ENCODE measurements at places on chromosomes 5 and 9. TPM values are rescaled to one million over a fixed set of nuclear protein-coding genes. Genes with fewer than 3 reads are reported as not detected.

ITK gene
- 0.44 TPM for total RNA-seq

SPATA31D4 gene
- not detected for total RNA-seq

ENTPD8 gene
- 0.60 TPM for total RNA-seq

UGT3A1 gene
- total RNA-seq: 1.4 TPM

EQTN gene
- 1.2 TPM for total RNA-seq

PTTG1 gene
- total RNA-seq: 23.8 TPM

PDE6A gene
- total RNA-seq: 0.88 TPM

SLC1A1 gene
- 9.8 TPM for total RNA-seq

ORM2 gene
- not detected for total RNA-seq

RMRP gene
- 5,655 TPM for total RNA-seq

PLPP7 gene
- 15.3 TPM for total RNA-seq

OR1J2 gene
- total RNA-seq: not detected

PGM5 gene
- total RNA-seq: 61.8 TPM

SPINK13 gene
- total RNA-seq: not detected

CD74 gene
- 69.4 TPM for total RNA-seq

GABRA1 gene
- total RNA-seq: 16.5 TPM

KIF12 gene
- 0.93 TPM for total RNA-seq

DND1 gene
- 0.60 TPM for total RNA-seq

SLC36A3 gene
- not detected for total RNA-seq

STKLD1 gene
- 1.3 TPM for total RNA-seq

LHX3 gene
- total RNA-seq: 18.5 TPM

TMEM215 gene
- 52.2 TPM for total RNA-seq

BNC2 gene
- 24.6 TPM for total RNA-seq

ASPN gene
- 81.0 TPM for total RNA-seq

POLE3 gene
- 41.8 TPM for total RNA-seq

NDUFA8 gene
- total RNA-seq: 28.6 TPM

CXCL14 gene
- 63.1 TPM for total RNA-seq

KDM4C gene
- 78.2 TPM for total RNA-seq

FOXD4L3 gene
- not detected for total RNA-seq

UBE2QL1 gene
- 6.5 TPM for total RNA-seq

PCA3 gene
- total RNA-seq: 0.27 TPM

DBH gene
- total RNA-seq: 0.11 TPM

NPM1 gene
- total RNA-seq: 751 TPM

ZNF346 gene
- total RNA-seq: 41.1 TPM

PAEP gene
- not detected for total RNA-seq

FOXD4L6 gene
- total RNA-seq: not detected

FCN2 gene
- total RNA-seq: not detected

Measured in camera-type eye (tissue), 1 donor.